RWPE1 (cell line): ENCODE measurements at places on chromosomes 6 and 20.

- no peak for DNase-seq
These were observed 5.4 kb downstream of the UCKL1 start for GRCh38 chr20:63950701-63951397.

GRCh38 chr20:34368547-34368946 is 5.5 kb downstream of the ITCH start:
- DNase-seq, result no peak

- no peak for DNase-seq
These were observed 34.2 kb downstream of the PKHD1 start for GRCh38 chr6:52053038-52053695.

- DNase-seq, result no peak
These were observed 65.8 kb downstream of the REV3L start for GRCh38 chr6:111417181-111417585.

DNA sequence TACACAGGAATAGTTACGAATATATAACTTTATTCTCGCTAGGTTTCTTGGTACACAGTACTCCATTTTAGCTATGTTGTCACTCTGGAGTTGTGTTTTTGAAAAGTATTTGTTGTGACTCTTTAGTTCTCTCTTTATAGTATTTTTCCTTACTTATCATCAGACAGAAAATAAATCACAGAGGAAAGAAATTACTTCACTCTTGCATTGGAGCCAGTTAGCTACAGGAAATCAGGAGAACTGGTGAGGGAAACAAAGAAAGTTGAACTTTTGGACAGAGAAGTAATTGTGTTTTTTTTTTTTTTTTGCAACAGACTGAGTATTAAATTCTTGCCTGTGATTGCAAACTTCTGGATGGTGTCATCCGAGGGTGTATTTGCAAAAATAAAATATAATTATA is 33.9 kb downstream of the DSE start:
- DNase-seq, result no peak

- DNase-seq, result peak; percentile 37
These were observed 82.2 kb downstream of the MYO6 start for GRCh38 chr6:75830959-75831885.

DNA sequence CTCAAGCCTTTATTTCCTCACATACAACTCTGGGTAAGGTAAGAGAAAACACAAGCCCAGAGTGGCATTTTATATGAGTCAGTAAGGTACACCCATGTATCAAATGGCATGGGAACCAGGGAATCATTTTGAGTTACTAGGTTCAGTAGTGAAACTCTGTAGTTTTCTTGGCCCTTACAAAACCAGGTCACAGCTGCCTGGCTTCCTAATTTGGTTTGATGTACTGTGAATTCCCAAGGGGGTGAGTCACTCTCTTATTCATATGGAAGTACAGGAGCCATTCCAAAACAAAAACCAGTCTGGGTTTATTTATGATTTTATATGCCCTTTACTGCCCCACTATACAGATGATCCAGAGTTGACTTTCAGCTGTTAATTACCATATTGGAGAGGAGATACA is 70.7 kb downstream of the PDE7B start:
- peak; percentile 89 for DNase-seq

DNA sequence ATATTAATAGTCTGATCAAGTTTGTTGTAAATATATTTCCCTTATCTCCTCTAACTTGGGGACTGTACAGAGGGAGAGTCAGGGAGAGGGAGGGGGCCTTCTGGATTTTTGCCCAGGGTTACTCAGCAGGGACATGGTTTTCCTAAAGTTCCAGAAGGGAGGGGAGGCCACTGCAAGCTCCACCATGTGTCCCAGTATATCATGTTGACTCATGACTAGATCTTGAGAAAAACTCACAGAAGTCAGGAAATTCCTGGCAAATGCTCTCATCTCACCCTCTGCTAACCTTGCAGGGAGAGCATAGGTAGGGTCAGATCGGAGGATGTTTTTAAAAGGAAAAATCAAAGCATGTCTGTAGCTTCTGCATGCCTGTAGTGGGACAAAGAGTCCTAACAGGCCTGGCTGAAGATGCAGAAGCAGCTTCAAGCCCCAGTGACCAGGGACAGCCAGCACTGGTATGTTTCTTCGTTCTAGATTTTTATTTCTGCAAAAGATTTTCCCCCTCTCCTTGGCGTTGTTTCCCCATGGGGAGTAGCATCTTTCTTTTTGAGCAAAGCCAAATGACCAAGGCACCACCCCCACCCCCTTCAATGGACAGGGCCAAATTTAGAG is 272.9 kb upstream of the SUPT3H start:
- peak; percentile 76 for DNase-seq

GRCh38 chr6:134195164-134195906 is 122.6 kb downstream of the SGK1 start:
- no peak for DNase-seq

DNA sequence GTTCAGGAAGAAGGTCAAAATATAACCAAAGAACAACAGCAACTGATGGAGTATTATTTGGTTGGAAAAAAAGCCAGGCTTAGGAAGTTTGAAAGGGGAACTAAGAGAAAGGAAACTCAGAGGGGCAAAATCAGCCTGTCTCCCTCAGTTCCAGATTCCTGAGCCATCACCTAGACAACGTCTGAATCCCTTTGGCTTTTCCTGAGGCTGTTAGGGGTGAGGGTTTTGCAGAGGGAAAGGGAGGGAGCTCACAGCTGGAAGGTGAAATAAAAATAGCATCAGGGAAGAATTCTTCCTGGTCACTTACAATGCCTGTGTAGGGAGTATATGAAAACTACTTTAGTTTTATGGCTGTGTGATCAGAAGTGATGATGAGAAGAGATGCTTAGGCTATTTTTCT is 100.5 kb downstream of the SOBP start:
- DNase-seq, result no peak

DNA sequence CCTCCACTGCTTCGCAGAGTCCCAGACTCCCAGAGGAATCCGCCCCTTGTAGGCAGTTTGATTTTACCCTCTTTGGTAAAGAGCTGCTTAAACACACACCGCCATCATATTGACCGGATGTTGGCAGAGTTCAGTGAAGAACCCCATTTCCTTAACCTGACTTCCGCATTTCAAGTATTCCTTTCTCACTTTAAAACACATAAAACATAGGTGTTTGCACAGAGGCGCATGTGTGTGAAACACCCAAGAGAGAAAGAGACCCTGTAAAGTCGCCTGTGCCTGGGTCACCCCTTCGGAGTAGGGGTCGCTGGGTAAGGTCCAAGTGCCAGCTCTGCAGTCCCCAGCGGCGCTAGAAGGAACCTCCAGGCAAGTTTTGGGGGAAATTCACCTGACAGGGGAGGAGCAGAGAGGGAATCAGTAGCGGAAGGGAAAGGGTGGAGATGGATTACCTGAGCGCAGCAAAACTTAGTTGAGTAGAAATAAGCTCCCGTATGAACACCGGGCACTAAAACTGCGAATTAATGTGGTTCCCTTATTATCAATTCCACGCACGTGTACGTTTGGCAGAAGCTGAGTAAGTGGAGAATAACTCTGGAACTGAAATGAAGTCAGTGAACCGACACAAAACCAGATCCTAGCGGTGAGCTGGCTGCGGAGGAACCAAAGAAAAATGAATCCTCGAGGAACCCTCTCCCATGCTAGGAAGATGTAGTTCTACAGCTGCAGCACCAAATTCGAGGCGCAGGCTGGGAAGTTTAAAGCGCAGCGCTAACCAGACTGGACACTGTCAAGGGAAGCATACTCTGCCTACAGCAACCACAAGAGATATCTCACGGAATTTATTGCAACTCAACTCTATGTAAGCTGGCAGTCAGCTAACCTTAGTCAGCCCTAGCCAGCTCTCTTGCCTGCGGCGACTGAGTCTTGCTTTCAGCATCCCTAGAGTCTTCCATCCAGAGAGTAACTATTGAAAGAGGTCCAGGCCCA is 3.5 kb upstream of the HTR1B start:
- DNase-seq, result no peak

DNA sequence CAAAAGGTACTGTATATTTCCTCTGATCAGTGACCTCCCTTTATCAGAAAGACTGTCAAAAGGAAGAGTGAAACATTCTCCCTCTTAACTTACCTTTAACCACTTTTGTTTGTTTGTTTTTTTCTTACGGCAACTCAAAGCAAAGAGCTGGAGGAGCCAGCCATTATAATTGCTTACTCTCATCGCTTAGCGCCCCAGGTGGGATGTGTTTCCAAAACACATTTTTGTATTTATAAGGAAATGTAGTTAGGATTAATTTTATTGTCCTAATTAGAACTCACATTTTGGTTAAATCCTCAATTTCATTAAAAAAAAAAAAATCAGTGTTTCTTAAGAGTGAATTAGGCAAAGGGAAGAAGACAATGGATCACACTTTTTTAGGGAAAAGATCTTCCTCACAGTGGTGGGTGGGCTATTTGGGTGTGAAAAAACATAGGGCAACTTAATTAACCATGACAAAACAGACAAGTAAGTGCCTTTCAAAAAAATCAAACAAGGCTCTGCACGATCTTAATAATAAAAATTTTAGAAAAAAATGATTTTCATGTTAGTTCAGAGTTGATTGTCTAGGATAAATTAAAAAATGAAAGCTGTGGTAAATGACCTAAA is 1.2 kb upstream of the PHACTR2 start:
- DNase-seq, result no peak

DNA sequence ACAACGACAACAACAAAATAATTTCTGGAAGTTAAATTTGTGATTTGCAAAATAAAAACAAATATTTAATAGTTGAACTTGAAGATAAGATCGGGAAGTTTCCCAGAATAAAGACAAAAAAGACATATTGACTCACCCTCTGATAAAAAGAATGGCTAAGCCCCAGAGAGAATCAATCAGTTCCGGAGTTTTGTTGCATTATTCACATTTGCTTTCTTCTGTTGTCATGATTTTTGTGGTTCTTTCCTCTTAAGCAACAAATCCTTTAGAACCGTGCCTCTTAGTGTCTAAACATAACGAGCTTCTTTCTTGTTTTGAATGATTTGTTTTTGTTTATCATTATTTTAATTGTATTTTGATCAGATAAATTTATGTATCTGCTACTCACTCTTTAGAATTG is 337.7 kb upstream of the PRND start:
- DNase-seq, result no peak

DNA sequence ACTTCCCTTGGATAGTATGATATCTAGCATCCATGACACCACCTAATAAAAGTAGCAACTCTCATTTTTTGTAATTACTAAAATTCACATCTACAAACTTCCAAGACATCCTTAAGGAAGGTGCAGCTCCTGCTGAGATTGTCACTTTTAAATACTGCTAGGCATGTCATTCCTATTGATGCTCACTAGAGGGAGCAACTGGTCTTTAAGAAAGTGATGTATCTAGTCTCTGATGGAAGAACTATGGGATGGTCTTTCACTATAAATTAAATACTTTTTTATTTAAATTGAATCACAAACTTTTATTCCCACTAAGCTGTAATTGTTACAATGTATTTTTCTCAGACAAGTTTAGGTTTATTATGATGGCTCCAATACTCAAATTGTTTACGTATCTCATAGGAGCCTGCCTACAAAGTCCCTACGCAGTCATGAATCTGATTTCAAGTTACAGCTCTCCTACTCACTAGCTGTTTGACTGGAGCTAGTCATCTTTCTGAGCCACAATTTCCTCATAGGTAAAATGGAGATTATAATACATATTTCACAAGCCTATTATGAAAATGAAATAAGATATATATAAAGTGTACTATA is 8.1 kb upstream of the TSPYL1 start:
- peak; percentile 33 for DNase-seq

DNA sequence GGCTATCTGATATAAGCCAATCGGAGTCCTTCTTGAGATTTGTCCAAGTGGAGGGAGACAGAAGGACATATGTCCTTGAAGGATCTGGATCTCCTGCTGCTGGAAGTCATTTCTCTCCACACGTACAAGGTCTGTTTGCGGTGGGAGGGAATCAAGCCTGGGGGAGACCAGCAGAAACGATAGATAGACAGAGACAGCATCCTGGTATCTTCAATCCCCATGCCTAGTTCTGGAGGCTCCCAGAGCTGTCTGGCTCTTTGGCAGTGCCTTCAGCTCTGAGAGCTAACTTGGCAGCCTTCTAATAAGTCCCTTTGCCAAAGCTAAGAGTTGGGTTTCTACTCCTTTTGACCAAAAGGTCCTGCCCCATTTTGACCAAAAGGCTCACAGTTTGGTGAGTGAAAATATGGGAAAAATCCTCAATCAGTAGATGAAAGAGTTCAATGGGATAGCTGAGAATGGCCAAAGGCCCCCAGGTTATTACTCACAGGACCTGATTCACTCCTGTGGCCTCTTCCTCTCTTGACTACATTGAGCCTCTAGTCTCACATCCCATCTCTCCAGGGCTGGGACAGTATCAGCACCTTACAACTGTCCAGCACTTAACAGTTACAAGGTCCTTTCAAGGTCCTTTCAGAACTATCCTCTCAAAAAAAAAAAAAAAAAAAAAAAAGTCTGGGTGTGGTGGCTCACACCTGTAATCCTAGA is 20.3 kb downstream of the AARS2 start:
- DNase-seq, result no peak

- DNase-seq, result no peak
These were observed 1.4 kb downstream of the PREP start for GRCh38 chr6:105401247-105402089.
